Suppressor macrophage (primary cell): ENCODE measurements at places on chromosomes 1 and 21.

GRCh38 chr1:44237721-44238457 is 24.6 kb downstream of the DMAP1 start:
- peak; percentile 66 for DNase-seq

DNA sequence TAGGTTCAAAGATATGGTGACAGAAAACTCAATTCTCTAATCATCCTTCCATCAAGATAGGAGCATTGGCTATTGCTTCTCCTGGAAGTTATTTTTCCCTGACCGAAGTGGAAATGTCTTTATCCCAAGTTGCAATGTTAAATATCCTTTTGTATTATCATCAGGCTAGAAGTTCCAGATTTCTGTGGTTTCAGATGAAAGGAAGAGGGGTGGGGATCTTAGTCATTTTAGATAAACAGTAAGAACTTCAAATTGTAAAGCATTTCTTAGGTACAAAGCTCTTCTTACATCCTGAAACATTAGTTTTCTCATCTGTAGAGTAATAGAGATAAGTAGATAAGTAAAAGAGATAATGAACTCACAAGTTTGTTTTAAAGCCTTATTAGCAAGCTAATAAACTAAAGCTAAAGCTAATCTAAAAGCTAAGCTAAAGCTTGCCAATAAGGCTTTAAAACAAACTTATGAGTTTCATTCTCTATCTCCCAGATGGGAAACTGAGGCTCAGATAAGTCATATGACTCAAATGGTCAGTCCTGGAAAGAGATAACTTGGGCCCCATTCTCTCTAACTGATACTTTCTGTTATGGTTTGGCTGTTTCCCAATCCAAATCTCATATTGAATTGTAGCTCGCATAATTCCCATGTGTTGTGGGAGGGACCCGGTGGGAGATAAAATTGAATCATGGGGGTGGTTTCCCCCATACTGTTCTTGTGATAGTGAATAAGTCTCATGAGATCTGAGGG is 99.2 kb upstream of the KCNK2 start:
- DNase-seq = no peak

DNA sequence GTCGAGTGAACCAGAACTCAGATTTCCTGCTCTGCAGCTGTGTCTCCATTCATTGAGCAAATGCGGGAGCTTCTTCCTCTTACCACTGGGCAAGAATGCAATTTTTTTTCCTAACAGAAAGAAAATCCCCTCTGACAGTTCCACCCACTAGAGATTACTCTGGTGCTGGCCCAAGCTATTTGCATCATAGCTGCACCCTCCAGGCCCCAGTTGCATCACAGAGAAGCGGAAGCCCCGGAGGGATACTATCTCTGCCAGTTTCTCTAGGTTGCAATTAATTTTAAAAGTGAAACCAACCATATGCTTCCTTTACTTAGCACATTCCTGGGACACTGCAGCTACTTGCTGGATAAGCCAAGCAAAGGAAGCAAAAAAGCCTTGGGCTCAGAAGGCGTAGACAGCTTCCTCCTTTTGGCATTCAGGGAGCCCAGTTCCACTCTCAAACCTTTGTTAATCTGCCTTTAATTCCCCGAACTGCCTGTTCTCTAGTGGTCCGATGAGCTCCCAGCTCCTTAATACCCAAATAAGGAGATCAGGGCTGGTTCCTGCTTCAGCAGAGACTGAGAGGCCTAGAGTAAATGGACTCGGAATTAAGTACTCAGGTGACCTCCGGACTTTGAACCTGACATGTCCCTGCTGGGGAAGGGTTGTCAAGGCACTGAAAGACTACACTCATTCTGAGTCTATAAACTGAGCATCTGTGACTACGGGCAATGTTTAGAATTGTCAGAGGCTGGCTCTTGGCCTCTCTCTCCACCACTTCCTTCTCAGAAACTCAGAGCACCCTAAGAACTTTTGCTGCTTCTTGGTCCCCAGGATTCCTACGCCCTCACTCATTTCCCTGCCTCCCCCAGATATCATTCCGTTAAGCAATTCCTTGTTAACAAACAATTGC is 72.5 kb upstream of the TNFSF18 start:
- DNase-seq = peak; percentile 93

GRCh38 chr1:197224160-197224559 is 43.9 kb upstream of the CRB1 start:
- DNase-seq = no peak

GRCh38 chr1:242206994-242207393 is 208.1 kb upstream of the MAP1LC3C start:
- no peak for DNase-seq

GRCh38 chr21:38263493-38263892 is 6.7 kb downstream of the KCNJ15 start:
- DNase-seq = no peak

DNA sequence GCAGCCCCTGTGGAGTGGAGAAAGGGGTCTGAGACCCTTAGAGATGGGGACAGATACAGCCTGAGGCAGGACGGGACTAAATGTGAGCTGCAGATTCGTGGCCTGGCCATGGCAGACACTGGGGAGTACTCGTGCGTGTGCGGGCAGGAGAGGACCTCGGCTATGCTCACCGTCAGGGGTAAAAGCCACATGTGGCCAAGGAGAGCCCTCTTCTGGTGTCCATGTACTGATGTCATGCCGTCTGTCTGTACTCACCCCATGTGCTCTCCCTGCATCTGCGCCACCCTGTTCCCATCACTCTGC is 84.7 kb downstream of the OBSCN start:
- DNase-seq = no peak

DNA sequence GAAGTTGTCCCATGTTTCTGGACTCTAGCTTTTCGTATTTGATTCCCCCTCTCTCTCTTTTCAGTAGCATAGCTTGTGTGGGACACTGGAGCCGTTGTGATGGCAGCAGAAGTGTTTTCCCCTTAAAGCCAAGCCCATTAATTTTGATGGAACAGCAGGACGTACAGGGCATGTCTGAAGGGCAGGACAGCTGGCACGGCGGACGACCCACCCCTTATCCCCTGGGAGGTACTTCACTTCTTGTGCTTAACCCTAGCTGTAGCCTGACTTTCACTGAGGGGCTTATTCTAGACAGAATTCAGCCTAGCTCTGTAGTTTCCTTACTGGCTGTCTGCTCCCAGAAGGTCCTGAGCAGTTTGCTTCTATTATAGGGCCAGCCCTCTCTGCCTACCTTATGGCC is 8.6 kb upstream of the PPFIA4 start:
- DNase-seq = no peak

DNA sequence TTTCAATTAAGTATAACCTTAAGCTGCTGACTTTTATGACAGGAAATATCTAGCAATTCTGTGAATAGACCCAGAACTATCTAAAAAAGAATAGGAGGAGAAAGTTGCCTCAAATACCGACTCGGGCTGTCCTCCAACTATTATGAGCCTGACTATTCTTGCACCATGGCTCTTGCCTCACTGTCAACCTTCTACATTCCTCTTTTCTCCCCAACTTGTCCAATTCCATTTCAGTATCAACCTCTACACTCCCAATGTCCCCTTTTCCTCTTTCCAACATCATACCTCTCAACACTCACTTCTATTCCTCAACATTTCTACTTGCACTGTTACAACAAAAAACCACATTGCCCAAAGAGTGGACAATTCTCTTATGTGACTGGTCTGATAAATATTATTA is 2.3 kb downstream of the ZZZ3 start:
- DNase-seq = no peak

DNA sequence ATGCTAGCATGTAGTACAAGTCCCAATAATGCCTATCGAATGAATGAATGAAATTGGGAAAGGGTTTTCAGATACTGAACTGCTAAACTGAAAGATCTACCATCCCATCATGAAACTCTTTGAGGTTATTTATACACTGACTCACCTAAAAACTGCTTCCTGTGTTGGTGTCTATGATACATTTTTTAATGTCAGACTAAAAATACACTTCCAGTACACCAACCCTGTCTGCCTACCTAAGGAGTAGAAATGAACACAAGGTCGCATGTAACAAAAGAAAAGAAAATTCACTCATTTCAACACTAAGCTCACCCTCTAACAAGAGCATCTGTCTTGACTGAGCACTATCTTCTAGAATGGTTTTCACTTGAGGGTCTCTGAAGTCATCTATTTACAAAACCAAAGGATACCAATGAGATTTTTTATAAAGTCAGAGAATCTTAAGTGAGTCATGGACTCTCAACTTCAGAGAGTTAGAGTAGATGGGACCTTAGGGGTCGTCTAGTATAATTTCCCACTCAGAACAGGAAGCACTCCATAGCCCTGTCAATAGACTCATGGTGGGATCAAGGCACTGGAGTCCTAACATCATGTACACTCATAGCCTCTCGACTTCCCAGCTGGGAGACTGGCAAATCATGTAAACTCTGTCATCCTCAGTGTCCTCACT is 53.4 kb downstream of the WLS start:
- DNase-seq = no peak

DNA sequence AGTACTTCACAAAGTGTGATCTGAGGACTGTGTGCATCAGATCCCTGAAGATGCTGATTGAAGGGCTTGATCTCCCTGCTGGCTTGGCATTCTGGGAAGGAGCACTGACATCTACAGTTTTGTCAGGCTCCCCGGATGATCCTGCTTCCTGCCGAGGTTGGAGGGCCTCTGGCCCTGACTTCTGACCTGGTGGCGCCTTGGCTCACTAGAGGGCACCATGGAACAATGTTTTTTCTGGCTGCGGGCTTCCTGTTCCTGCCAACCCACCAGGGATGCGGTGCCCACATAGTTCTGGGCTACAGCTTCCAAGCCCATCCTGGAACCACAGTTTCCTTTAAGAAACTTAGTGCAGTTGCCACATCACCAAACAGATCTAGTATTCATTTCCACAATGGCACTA is 38.8 kb upstream of the RASAL2 start:
- peak; percentile 82 for DNase-seq
